GM12878 (cell line): ENCODE measurements at places on chromosomes 4 and X. TPM values are rescaled to one million over a fixed set of nuclear protein-coding genes. Genes with fewer than 3 reads are reported as not detected.

Gene TCEAL3
- 10.6 and 12.1 TPM in 2 replicates for total RNA-seq

Gene TLR3
- not detected in 2 replicates for total RNA-seq

Gene GNRHR
- not detected in 2 replicates for total RNA-seq

Gene GPR143
- not detected in 2 replicates for total RNA-seq

Gene TBCK
- 20.4 and 22.8 TPM in 2 replicates for total RNA-seq

Gene SCML2
- total RNA-seq: 1.5 and 1.9 TPM in 2 replicates

Gene VCX3A
- total RNA-seq: not detected in 2 replicates
